ENCODE measurements at places on chromosomes 3 and 15.
A peak's percentile ranks its signal among the peaks of the same experiment; 100 is the strongest.

DNA sequence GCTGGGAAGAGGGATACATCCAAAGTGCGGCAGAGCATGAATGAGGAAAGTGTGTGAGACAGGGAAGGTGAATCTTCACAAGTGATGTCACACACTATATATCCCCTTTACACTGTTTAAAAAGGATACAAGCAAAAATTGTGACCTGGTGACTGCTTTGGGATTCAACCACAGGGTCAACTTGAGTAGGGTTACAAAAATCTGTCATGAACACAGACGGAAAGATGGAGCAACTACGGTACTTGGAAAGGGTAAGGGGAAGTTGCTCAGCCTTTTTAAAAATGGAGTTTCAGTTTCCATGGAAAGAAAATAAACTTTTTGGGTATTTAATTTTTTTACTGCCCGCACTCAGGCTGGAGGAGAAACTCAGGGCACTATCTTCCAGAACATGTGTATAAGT, 60.3 kb downstream of the B3GNT5 start:
- no peak for DNase-seq

DNA sequence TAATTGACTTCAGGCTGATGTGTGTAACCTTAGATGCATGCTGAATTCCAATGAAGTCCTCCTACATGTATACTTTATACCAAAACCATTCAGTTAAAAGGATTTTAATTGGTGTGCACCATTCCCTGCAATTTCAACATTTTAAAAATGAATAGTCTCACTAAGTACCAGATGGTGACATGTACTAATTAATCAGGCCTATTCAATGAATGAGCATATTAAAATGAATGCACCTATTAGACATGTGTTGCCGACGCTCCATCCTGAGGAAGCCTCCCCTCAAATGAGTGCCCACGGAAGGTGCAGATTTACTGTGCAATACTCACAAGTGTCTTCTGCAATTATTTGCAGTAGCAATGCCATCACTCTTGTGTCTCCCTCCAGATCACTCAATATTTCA, 124.7 kb upstream of the TSPAN3 start:
- no peak for DNase-seq

- peak; percentile 5 for DNase-seq
Observed at GRCh38 chr3:112047264-112047663, 12.7 kb downstream of the TMPRSS7 start.

DNA sequence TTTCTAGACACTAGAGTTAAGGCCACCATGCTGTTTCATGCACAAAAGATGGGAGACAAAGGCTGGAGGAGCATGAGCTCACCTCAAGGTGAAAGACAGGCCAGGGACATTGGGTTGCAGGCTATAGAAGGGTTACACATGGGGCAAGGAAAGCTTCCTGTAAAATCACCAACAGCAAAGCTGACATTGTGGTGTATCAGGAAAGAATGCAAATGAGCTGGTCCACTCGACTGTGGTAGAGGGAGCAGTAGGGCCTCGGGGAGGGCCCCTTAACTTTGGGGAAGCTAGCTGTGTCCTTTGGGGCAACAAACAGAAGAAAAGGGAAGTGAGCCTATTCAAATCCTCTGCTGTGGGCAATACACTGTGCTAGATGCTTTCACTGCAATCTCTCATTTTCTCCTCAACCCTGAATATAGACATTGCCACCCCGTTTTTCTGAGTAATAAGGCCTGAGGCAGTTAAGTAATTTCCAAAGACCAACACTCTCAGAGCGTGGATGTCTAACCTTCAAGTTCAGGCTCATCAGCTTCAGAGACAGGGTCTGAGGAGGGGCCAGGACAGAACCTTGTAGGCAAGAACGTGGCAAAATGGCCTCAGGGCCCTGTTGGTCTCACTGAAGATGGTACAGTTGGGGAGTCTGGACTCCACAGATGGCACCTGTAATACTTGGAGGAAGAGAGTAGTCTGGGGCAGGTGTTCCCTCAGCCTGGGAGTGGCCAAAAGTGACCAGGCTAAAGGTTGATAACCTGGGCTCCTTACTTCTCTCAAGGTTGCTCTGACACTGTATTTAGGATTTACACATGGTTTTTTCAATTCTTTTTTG, 24.1 kb downstream of the CX3CR1 start:
- no peak for DNase-seq

Measured in activated CD4-positive, alpha-beta T cell treated with anti-CD3 and anti-CD28 coated beads, Interleukin-2, Interleukin-4, amounts not matched to agents 100 ng/mL and 50 ng/mL, durations not matched to agents 16 hours and 8 hours (primary cell).